GM06990 (cell line): ENCODE measurements at places on chromosomes 16 and 17.
A peak's percentile ranks its signal among the peaks of the same experiment; 100 is the strongest.

DNA sequence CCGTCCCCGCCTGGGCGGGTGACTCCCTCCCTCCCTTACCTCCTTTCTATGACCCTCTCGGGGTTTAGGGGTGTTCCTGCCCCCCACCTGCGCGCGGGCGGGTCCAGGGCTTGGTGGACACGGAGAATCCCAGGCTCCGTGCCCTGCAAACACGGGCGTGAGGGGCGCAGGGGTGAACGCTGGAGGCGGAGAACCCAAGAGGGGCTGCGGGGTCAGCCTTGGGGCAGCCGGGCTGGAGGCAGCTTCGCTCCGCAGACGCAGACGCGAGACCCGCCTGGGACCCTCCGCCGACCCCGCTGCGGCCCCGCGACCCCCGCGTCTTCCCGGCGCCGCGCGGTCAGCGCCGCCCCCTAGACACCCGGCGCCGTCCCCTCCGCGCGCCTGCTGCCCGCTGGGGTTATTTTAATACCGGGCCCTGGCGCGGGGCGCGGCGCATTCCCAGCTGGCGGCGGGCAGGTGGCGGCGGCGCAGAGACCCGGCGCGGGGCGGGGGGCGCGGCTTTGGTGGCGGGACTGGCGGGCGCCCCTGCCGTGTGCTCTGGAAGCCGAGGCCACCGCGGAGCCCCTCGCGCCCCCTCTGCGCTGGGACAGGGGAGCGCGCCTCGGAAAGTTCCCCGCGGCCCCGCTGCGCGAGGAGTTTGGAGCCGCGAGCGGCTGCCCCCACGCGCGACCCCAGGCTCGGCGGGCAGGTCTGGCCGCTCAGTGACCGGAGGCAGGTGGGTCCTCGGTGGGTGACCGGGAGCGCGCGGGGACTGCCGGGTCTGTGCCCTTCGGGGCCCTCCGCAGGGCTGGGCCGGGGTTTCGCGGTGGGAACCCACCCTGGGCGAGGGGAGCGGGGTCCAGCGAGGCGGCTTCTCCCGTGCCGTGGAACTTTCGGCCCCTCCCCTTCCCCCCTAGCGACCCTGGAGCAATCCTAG is at the start of gene UTS2R:
Gene UTS2R (plus strand): TSS at position 433 of the 916 bp plus-strand sequence. CDS start 2,560 bp downstream, outside the sequence.
- no peak for DNase-seq

- no peak for DNase-seq
These were observed 20.6 kb downstream of the METTL22 start for GRCh38 chr16:8642146-8642545.

GRCh38 chr16:3880623-3881498 is at the start of gene CREBBP:
TSS of gene CREBBP (minus strand) at chr16:3880713. CDS start at chr16:3879916, 797 bp downstream.
- DNase-seq: peak; percentile 92

- no peak for DNase-seq
These were observed 427.1 kb downstream of the ZFHX3 start for GRCh38 chr16:72620853-72621252.

- DNase-seq: no peak
These were observed at the start of gene GLIS2 for GRCh38 chr16:4315186-4316107. TSS of gene GLIS2 (plus strand) at chr16:4316067. CDS start at chr16:4332281, 16,214 bp downstream.

DNA sequence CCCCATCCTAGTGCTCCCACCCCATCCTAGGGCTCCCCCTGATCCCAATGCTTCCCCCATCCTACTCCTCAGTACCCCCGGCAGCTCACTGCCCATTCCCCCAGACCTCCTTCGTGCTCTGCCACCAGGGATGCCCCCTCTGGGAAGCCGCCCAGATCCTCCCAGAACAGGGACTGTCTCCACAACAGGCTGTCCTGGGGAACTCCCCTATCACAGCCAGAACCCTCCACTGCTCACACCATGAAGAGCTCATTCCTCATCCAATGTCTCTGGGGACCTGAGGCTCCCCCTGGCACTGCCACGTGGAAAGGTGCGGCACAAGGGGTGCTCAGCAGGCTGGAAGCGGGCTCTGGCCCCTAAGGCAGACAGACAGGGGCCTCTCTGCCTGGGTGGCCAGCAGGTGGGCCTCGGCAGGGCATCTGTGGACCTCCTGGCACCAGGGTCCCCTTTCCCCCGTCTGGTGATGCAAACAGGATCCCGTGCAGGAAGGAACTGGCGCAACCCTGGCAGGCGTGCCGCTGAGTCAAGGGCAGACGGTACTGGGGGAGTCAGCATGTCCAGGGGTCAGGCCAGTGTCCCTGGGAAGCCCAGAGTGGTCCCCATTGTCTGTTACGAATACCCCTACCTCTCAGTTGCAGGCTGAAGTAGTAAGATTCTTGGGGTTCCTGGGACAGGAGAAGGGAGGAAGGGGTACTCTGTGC is 14.8 kb upstream of the PVALEF start:
- no peak for DNase-seq

GRCh38 chr17:19410875-19411620 is at the start of gene RNF112:
TSS of gene RNF112 (plus strand) at chr17:19411232. CDS start at chr17:19411409, 177 bp downstream.
- no peak for DNase-seq
